ENCODE measurements at places on chromosomes 12 and 14.

DNA sequence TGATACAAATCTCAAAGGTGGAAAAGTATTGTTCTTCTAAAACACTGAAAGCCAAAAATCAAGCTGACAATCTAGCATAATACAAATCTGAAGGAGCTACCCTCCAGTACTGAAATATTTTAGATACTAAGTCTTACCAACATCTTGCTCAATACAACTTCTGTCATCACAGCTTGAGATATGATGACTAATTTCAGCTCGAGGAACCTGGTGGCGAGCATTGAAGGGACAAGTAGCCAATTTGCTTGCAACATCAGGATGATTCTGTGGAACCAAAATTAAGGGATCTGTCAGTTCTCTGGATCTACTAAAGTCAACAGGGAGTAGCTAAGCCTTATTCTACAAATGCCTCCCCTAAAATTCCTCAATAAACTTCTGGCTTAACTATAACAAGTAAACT lies 10.4 kb downstream of the GTSF1 start:
- no peak for DNase-seq

- no peak for DNase-seq
Measured at GRCh38 chr12:49909356-49909755, 5.7 kb upstream of the FAIM2 start.

GRCh38 chr12:124869059-124869665 lies 5.5 kb upstream of the SCARB1 start:
- DNase-seq, result no peak

DNA sequence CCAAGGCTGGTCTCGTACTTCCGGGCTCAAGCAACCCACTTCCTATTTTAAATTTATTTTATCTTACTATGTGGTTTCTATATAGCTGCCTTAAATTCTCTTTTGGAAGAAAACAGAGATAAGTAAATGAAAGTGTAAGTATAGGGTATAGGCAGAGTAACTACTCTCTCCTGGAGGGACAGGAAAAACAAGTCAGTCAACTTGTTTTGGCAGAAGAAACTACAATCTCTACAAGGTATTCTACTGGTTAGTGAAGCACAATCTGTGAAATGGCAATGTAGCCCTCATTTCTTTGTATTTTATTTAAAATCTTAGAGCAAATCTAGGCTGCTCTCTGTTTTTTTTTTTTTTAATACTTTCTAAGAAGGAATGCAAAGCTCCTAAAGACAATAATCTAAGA lies 55.4 kb downstream of the UBR7 start:
- no peak for DNase-seq

GRCh38 chr12:57554453-57554852 lies 4.6 kb downstream of the KIF5A start:
- DNase-seq, result no peak

- DNase-seq, result peak; percentile 28
Measured at GRCh38 chr14:22002860-22003284, 329.3 kb upstream of the OR4E1 start.

- DNase-seq, result no peak
Measured at GRCh38 chr14:68651075-68651474, 141.8 kb downstream of the ZFP36L1 start.

DNA sequence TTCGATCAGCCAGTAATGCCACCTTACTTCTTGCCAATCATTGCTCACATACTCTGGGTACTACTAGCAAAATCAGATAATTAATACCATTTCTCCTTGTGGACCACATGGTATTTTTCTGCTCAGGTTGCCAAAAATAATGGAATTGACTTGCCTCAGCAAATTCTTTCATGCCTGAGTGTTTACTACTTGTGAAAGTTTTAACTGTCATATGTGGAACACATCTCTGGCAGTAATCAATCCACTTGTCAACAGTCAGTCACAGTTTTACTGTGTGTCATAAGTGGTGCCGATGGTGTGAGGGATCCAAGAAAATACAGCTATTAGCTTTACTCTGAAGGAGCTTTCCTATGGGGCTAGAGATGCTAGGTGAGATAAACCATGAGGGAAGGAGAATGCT lies 55.3 kb upstream of the ATF1 start:
- no peak for DNase-seq

GRCh38 chr14:26685401-26685800 lies 87.6 kb upstream of the NOVA1 start:
- no peak for DNase-seq

DNA sequence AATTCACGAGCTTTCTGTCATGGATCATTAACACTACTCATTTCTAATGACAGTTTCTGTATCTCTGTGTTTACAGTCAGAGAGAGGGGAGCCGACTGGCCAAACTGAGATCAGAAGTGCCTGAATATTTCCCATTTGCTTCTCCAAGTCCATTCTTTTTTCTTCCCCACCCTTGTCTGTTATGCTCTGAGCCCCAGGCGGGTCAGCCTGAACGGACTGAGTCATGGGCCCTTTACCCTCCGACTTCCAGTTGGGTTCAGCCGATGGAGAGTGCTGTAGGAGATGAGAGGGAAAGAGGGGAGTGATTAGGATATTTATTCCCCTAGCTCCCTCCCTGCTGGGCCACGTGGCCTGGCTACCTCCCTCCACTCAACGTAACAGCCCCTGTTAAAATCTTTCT lies 104.7 kb downstream of the PAH start:
- DNase-seq, result no peak

- no peak for DNase-seq
Measured at GRCh38 chr12:92123780-92124688, 21.6 kb downstream of the BTG1 start.

DNA sequence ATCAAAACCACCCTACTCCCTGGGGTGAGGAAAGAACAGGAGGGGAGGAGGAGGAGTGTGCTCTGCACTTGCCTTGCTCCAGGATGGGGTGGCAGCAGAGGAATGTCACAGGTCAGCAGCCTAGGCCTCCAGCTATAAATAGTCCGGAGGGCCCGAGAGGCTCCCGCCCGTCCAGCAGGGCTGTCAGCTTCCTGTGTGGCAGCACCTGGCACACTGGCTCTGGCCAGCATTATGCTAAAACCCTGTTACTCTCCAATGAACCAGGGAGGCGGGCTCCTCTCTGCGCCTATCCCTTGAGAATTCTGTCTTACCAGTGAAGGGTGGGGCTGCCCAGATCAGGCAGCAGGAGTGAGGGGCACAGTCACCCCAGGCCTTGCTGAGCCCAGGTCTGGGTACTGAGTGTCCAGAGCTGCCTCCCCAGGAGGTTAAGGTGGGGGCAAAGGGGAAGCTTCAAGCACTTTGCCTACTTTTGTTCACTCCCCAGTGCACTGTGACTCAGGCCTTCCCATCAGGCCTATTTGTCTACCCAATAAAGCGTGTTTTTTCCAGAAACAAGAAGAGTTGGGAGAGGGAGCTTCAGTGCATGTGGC lies 1.2 kb upstream of the COX14 start:
- no peak for DNase-seq

DNA sequence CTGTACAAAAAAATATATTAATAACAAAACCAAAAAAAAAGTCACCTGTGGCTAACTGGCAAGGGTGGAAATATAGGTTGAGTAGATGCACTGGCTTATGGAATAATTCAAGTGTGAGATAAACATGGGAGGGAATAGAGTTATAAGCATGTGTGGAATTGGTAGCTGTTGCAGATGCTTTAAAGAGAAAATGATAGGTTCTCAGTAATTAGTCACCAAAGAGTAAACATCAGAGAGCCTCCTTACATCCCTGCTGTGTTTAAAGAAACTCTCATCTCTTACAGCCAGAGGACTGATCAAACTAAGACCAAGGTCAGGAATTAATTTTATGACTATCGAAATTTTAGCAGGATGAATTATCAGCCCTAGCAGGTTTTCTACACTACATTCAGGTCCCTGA lies 70.5 kb downstream of the EGLN3 start:
- DNase-seq, result no peak

DNA sequence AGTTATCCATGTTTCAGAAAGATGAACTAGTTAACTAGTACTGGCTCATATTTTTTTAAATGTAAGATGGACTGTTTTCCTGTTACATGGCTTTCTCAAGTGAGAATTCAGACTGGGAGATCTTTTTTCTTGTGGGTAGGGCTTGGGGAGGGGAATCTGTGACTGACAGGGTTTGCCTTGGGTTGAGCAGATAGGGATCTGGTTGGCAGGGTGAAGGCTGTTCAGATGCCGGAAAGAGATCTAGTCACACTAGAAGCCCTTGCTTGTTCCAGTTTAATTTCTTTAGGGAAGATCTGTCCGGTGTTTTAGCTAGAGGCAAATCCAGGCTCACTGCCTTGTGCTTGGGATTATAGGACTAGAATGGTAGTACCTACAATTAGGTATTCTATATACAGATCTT lies 63.2 kb downstream of the FBXO33 start:
- DNase-seq, result no peak

- DNase-seq, result no peak
Measured at GRCh38 chr14:85572011-85572410, 42.1 kb downstream of the FLRT2 start.

DNA sequence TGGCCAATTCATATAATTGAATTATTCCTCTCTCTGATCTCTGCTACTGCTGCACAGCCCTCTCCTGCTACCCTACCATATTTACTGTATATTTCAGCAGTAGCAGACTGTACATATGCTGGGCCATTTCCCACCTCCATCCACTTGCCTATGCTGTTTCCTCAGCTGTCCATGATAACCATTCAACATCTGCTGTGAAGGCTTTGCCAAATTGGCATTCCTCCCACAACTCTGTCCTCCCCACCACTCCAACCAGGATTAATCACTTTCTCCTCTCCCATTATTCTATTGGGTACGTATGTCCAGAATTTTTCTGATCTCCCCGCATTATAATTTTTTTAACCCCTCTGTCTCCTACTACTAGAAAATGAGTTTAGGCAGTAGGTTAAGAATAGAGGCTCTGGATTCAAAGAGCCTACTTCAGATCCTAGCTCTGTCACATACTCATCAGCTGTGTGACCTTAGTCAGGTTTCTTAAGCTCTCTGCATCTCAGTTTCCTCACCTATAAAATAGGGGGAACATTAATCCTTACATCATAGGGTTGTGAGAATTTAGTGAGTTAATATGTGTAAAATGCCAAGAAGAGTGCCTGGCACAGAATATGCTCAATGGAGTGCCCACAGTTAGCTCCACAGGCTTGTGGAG lies 123.3 kb downstream of the KICS2 start:
- no peak for DNase-seq

DNA sequence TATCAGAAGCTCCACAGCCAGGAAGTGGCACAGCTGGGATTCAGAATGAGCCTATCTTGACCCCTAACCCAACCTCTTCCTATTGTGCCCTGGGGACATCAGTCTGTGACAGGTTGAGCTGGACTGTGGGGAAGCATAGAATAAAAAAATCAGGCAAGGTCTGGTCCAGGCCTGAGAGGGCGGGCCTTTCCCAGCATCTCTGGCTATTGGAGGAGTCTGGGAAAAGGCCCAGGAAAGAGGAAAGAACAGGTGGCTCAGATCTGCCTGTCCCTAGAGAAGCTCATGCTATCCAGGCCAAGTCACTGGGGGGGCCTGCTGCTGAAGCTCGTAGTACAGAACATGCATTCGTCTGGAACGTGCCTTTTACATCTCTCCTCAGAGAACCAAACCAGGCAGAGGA lies 100.5 kb downstream of the PPM1H start:
- no peak for DNase-seq

- DNase-seq, result no peak
Measured at GRCh38 chr12:53500142-53500775, 824 bp upstream of the TARBP2 start.

GRCh38 chr12:24550609-24551008 lies 398.3 kb downstream of the BCAT1 start:
- DNase-seq, result no peak

DNA sequence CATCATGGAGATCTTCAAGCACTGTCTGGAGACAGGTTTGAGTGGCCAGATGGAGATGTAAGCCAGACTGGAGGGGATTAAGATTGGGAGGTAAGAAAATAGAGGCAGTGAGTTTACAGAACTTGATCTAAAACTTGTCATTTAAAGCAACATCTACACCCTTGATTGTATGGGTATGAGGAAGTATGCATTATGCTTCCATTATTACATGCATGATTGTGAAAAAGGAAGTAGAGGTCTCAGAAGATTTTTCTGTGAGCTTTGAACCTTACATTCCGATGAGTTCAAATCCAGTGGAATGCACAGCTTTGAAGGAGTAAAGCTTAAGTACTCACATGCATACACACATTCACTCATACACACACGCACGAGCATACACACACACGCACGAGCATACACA lies 550.8 kb downstream of the MED13L start:
- DNase-seq, result no peak

- DNase-seq, result no peak
Measured at GRCh38 chr12:20097626-20098025, 270.7 kb upstream of the PDE3A start.

GRCh38 chr14:75303381-75303789 lies 24.8 kb downstream of the FOS start:
- no peak for DNase-seq

DNA sequence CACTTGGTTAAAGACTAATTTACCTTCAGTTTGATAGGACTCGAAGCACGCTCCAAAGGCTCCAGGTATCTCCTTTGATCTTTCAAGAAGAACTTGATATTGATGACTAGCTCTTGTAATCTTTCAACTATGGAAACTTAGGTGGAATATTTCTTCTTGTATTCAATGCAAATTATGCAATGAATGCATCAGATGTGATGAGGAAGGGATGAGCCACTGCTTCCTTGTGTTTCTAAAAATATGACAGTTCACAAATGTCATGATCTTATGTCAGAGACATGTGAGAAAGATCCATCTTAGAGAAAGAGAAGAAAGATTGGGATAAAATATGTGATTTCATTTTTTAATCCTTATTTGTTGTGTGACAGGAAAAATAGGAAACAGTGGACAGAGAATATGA lies 9.9 kb downstream of the RNASE9 start:
- no peak for DNase-seq

DNA sequence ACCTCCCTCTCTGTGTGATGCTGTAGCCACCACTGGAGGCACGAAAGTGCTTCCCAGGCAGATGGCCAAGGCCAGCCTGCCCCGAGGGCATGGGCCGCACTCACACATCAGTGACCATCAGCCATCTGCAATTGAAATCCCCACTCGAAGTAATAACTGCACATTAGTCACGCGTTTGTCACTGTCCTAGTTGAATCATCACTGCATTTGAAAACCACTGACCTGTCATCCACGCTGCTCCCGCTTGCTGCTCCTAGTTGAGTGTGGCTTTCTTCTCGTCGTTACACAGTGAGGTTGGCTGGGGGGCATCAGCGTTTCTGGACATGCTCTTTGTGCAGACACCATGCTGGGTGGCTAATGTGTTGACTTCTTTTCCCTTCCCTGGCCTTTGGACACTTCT lies 176.1 kb downstream of the ADGRD1 start:
- no peak for DNase-seq

DNA sequence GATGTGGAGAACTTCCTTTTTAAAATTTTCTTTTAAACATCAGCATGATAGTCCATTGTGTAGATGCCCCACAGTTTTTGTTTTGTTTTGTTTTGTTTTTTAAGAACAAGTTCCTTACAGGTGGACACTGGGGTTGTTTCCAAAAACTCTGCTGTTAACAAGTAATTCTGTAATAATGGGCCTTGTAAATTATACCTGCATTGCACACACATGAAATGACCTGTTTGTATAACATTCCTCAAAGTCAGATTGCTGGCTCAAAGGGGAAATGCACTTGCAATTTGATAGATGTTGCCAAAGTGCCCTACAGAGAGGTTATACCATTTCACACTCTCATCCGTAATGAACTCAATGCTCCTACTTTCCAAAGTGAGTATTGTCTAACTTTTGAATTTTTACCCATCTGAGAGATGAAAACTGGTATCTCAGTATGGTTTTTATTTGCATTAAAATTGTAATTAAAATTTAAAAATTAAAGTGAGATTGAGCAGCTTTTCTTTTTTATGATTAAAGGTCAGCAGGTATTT lies 89.2 kb downstream of the SPPL3 start:
- no peak for DNase-seq

All from stimulated activated CD8-positive, alpha-beta memory T cell treated with anti-CD3 and anti-CD28 coated beads, Interleukin-4, amount 100 ng/mL, for 4 hours (primary cell).